ENCODE measurements at places on chromosomes 5 and 9.

DNA sequence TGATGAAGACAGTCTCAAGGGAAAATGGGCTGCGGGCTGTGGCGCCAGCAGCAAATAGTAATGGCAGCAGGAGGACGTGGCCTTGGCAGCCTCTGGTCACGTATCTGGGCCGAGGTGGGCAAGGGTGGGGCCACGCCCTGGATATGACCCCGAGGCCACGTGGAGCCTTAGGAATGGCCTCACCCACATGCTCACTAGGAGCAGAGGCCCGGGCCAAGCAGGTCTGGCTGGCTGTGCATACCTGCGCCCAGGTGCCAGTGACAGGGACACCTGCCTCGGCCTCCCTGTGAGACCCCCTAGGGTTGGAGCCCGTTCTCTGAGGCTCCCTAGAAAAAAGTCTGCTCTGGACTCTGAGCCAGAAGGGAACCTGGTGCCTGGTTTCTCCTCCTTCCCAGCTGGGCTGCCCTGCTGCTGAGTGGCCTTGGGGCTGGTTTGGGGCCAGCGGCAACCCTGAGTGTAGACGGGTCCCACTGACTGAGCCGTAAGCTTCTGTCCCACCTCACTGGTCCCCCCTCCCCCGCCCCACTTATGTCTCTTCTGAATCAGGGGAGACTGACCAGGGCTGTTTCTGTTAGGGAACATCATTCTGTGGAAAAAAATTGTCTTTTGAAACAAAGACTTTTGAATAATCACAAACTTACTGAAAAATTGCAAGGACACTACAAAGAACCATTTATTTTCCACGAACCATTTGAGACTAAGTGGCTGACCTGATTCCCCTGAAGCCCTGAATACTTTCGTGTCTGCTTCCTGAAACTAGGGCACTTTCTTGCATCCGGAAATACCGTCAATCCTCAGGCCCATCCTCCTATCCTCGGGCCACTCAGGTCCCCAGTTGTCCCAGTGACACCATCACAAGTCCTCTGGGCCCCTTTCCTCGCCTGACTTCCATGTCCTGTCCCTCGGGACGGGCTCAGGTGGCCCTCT lies 60.8 kb downstream of the WNK2 start:
- peak; percentile 13 for DNase-seq

DNA sequence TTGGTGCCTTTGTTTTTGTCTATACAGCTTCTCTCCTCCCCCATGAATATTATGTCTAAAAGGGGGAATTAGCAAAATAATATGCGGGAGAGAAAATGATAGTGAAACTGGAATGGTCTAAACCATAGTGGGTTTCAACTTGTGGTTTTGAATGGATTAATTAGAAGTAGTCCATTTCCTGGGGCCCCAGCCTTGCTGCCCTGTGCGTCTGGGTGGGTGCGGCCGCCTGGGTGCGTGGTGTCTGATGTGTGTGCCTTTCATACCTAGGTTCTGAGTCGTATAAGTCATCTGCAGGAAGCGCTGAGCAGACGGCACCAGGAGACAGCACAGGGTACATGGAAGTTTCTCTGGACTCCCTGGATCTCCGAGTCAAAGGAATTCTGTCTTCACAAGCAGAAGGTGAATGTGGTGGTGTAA lies 120.0 kb upstream of the CACNA1B start:
- DNase-seq: no peak

DNA sequence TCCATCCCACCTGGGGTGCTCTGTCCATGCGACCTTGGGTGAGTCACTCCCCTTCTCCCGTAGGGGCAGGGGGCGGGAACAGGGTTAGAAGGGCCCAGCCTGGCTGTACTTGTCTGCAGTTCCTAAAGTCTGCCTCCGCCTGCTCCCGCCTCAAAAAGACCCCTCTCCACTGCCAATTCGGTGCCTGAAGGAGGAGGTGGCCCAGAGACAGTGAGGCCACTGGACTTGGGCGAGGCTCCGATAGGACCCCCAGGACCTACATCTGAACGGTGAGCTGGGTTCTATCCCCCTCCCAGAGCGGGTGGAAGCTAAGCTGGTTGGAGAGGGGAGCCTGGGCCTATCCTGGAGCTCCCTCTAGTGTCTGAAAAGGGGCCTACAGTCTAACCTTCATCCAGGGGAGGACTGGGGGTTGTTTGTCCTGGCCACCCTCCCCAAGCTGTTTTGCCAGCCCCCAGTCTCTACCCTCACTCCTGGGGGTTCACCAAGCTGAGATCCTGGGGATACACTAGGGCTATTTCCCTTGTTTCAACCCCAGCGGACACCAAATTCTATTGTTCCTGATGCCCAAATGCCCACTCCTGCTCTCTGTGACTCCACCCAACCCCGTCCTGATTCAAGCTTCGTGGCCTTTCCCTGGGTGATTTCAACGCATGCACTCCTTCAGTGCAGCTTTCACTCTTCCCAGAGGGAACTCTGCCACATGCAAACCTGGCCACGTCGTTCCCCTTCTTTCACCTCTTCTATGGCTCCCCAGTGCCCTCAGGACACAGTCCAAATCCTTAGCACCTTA lies 6.1 kb upstream of the CRB2 start:
- DNase-seq: peak; percentile 70

GRCh38 chr5:101212942-101213514 lies 309.9 kb upstream of the ST8SIA4 start:
- DNase-seq: no peak

DNA sequence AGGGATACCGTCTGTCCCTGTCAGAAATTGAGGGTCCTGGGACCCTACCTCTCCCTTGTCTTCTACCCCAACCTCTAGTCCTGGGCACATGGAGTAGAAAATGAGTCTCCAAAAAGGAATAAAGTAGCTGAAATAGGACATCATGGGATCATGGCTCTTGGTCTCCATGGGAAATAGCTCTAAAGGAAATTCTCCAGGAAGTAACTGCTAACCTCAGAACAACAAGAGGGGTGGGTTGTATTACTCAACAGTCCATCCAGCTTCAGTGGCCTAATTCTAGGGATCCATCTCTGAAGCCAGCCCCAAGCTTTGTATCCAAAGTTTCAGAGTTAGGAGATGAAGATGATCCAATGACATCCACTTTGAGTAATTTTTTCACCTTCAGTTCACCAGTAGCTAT lies 11.0 kb upstream of the RUSC2 start:
- DNase-seq: no peak

GRCh38 chr9:21160178-21160577 lies 6.3 kb downstream of the IFNA21 start:
- no peak for DNase-seq

- DNase-seq: peak; percentile 33
These were observed 36.4 kb downstream of the PWWP2A start for GRCh38 chr5:160082614-160083500.

DNA sequence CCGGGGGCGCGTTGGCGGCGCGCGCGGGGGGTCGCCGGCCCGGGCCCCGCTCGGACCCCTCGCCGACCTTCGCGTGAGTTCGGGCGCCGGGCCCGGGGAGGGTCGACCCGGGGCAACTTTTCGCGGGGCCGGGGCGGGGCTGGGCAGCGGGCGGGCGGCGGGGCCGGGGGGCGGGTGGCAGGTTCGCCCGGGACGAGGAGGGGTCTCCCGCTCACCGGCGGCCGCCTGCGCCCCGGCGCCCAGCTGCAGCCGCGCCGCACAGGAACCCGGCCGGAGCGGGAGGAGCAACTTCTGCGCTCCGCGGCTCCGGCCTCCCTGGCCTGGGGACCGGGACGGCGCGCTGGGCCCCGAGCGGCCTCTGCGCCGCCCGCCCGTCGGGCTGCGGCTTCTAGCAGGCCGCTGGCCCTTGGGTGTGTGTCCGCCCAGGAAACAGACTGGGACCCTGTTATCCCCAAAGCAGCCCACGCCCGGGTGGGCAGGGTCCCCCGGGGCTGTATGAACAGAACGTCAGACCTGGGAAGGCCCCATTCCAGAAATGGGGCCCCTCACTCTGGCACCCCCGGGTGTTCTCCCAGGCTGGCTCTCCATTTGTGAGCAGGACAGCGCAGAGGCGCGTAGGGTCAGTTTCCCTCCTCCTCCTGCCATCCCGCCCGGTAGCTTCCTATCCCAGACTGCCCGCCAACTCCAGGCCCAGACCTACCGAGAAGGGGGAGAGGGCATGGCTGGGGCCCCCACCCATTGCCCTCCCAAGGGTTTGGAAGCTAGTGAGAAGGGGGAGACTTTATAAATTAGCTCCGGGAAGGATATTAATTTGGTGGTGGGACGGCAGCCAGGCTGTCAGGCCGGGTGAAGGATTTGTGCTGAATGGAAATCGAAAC lies 708 bp downstream of the RXRA start:
- DNase-seq: no peak

- DNase-seq: no peak
These were observed 4.1 kb upstream of the RGMB start for GRCh38 chr5:98769210-98769958.

DNA sequence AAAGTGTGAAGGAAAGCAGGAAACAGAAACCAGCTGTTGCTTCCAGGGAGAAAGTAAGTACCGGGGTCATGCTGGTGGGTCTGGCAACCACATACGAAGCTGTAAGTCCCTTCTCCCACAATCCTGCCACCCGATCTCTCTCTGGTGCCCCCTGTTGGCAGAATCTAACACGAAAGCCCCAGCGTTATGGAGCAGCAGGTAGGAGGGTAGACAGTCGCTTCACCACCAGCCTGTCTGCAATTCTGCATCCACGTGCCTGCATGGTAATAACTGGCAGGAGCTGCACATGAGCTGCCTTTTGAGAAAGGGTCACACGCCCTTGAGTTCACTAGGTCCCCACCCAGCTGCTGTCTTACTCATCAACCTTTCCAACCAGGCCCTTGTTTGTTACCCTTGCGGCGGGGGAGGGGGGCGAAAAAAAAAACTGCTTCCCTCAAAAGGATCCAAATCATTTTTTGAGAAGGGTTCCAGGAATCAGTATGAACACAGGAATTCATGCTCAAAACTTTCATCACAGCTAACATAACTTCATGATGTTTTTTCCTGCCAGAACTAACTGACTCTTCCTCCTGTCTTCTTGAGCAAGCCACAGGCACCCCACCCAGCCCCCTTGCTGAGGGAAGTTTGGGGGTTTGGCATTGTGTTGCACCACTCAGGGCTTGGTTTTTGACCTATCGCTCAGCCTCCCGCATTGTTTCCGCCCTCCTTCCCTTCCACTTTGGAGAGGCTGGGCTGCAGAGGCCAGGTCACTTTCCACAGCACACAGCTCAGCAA lies 19.6 kb upstream of the TMEM252 start:
- DNase-seq: no peak

DNA sequence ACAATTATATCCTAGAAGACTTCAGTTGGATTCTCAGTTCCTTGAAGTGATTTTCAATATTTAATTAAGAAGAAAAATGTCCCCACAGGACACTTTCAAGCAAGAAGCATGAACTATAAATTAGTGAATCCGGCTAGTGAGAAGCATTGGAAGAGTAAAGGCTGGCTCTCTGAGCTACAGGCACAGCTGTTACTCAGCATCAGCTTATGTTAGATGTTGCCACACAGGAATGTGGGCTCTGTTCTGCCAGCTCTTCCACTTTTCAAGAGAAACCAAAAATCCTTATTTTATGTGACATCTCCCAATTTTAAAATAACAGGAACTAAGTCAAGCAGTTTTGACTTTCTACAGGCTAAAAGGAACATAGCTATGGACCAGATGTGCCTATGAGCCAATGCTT lies 14.9 kb downstream of the ZNF474 start:
- DNase-seq: no peak

GRCh38 chr5:172911976-172912375 lies 47.2 kb upstream of the RPL26L1 start:
- no peak for DNase-seq

DNA sequence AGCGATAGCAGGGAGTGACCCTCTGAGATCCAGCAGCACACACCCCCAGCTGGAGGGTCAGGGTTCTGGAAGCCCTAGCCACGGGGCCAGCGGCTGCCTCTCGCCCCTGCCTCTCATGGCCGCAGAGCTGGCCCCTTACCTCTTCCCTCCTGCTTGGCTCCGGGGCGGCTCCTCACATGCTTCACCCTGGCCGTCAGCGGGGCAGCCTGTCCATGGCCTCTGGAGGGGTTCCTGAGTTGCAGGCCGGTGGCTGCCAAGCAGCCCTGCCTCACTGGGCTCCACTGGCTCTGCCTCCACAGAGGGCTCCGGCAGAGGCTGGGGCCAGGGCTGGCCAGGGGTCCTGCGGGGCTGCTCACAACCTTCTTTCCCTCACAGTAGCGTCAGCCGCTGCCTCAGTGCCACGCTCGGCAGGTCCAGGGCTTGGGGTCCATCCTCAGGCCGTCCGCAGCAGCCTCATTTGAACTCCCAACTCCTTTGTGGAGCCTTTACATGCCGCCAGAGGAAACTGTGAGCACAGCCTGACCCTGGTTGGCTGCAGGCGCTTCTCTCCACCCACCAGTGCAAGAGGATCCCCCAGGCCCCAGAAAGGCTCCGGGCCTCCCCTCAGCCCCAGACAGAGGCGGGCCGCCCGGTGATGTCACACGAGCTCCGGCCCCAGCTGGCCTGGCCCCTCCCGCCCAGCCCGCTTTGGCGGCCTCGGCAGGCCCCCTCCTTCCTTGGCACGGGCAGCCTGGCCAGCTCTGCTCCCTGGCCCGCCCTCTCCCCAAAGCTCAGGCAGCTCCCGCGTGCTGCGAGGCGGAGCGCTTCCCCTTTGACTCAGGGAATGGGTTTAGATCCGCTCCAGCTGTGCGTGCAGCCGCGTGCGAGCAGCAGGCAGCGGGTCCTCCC lies at the start of gene ANGPTL2:
Gene ANGPTL2, minus strand, starts transcription at position 460 of the 888 bp plus-strand sequence. CDS start 13,904 bp downstream, outside the sequence.
- DNase-seq: no peak

DNA sequence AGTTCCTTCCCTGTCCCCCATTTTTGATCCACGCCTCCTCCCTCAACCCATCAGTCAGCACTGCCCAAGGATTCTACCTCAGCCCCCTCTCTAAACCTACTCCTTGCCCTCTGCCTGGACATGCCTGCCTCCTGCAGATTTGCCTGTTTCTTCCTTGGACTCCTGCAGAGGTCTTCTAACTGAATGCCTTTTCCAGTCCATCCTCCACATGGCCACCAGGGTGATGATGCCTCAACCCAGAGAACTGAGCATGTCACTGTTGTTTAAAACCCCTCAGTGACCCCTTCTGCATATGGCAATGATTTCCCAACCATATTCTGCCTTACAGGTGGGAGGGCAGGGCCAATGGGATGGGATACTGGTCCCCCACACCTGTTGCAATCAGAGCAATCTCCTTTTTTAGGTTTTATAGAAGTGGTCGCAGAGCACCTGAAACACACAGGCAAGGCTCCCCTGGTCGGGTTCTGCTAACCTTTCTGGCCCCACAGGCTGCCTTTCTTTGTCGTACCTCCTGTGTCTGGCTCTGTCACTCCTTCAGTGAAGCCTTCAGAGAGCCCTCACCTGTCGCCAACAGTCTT lies 9.3 kb downstream of the PHYKPL start:
- DNase-seq: no peak
